Renal cortex interstitium (tissue), 15 donors: ENCODE measurements at places on chromosomes 3 and 15. TPM values are rescaled to one million over a fixed set of nuclear protein-coding genes. Genes with fewer than 3 reads are reported as not detected.

- no peak for DNase-seq
Observed at GRCh38 chr3:187497052-187497451, 128.9 kb downstream of the RTP4 start.

DNA sequence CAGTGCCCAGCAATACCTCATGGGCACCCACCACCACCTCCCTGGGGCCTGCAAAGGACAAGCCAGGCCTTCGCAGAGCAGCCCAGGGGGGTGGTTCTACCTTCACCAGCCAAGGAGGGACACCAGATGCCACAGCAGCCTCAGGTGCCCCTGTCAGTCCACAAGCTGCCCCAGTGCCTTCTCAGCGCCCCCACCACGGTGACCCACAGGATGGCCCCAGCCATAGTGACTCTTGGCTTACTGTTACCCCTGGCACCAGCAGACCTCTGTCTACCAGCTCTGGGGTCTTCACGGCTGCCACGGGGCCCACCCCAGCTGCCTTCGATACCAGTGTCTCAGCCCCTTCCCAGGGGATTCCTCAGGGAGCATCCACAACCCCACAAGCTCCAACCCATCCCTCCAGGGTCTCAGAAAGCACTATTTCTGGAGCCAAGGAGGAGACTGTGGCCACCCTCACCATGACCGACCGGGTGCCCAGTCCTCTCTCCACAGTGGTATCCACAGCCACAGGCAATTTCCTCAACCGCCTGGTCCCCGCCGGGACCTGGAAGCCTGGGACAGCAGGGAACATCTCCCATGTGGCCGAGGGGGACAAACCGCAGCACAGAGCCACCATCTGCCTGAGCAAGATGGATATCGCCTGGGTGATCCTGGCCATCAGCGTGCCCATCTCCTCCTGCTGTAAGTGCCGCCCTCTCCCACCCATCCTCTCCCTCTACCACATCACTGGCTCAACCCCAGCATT, 19.2 kb upstream of the BFSP2 start:
- DNase-seq = no peak

DNA sequence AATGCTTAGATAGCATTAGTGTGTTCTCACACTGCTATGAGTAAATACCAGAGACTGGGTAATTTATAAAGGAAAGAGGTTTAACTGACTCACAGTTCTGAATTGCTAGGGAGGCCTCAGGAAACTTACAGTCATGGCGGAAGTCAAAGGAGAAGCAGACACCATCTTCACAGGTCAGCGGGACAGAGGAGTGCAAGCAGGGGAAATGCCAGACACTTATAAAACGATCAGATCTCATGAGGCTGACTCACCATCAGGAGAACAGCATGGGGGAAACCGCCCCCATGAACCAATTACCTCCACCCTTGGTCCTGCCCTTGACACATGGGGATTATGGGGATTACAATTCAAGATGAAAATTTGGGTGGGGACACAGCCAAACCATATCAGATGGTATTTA, 381.5 kb upstream of the DPPA4 start:
- no peak for DNase-seq

Gene IFT122
- 62.5 TPM for polyA plus RNA-seq

DNA sequence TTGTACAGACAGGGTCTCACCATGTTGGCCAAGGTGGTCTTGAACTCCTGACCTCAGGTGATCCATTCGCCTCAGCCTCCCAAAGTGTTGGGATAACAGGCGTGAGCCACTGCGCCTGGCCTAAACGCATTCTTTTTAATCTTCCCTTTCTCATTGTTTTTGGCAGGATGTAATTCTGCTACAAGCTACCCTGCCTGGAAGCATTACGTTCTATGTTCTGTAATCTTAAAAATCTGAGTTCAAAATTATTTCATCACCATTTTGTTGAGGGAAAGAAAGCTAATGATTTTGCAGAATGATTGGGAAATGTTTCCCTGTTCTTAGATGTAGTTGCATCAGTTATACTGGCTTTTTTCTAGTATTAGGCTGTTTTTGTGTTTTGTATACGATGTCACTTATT, 71.5 kb downstream of the RGMA start:
- DNase-seq = no peak

DNA sequence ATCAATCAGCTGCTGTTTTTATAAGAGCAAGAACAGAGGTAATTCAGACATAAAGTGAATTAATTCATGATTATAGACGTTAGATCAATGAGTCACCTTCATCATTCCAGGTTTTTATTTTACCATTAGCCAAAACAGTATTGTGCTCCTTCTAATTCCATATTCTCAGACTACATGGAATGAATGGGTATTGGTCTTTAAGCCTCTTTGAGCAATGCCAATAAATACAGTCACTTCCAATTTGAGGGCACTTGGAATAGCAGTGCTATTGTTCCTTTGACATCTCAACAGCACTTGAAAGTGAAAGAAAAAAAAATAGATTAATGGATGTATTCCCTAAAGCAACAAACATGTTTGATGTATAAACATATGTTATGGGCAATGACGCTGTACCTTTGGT, 830.9 kb upstream of the CFAP20DC start:
- no peak for DNase-seq

DNA sequence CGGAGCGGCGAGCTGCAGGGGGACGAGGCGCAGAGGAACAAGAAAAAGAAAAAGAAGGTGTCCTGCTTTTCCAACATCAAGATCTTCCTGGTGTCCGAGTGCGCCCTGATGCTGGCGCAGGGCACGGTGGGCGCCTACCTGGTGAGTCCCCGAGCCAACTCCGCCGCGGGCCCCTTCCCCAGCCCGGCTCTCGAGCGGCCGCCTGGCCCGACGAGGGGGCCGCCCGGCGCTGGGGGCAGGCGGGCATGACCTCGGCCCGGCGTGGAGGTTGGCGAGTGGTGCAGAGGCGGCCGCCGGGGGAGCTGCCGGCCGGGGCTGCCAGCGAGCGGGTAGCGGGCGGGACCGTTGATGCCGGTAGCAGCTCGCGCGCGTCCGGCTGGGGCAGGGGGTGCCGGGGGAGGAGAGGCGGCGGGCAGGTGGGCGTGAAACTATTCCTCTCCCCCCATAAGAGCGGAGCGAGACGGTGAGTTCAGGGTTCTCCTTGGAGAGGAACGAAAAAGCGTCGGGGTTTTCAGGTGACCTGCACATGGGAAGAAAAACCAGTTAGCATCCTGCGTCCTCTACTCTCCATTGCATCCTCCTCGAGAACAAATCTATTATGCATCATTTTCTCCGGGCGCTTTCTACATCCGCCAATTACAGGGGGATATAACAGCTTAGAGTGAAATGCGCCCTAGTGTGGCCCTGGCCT, 585 bp downstream of the SLCO3A1 start:
- no peak for DNase-seq

DNA sequence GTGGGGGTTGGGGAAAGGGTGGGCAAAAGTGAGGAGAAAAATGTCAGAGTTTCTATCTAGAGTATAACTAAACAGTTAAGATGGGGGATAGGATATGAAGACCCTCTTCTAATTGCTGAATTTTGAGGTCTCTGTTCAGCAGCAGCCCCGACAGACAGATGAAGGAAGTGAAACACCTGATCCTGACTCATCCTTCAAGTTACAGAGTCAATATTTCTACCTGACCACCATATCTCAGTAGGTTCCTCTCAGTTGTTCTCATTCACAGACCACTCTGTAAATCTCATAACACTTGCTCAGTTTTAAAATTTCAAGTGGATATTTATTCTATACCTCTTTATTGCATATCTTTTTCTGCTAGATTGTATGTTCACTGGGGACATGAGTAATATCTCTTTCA, 69.5 kb downstream of the CCDC54 start:
- DNase-seq = no peak

DNA sequence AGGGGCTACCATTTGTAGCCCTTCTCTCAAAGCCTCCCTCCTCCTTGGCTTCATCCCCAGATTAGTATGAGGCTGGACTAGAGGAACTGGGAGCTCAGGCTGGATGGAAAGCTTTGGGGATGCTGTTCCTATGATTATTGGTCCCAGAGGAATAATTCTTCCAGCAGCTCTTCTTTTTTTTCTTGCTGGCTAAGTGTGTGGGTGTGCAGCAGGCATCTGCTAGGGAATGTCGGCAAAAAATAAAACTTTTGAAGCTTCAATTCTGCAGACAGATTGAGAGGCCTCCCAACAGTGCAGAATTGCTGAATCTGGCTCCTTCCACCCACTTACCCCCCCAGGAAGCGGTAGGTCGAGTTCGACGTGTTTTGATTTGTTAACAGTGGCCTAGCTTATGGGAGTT, 138.5 kb upstream of the ANKRD28 start:
- no peak for DNase-seq

Gene WNT7A
- 0.07 TPM for polyA plus RNA-seq

- DNase-seq = no peak
Observed at GRCh38 chr3:95750097-95750496, 1064.3 kb upstream of the EPHA6 start.

DNA sequence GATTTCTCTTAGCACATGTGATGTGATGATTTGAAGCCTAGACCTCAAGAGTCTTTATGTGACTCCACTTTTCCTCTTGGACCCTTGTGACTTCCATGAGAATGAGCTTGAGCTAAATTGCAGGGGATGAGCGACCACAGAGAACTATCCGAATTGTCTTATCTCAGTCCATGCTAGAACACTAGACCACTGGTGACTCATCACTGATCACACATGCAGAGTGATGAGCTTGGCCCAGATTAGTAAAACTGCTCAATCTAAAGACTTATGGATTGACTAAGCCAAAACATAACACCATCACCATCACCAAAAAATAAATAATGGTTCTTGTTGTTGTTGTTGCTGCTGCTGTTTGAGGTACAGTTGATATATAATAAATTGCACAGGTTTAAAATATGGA, 114.1 kb upstream of the CFAP20DC start:
- no peak for DNase-seq

Gene PAQR5
- polyA plus RNA-seq = 27.0 TPM

- DNase-seq = no peak
Observed at GRCh38 chr3:32284443-32285212, 46.1 kb downstream of the CMTM8 start.

DNA sequence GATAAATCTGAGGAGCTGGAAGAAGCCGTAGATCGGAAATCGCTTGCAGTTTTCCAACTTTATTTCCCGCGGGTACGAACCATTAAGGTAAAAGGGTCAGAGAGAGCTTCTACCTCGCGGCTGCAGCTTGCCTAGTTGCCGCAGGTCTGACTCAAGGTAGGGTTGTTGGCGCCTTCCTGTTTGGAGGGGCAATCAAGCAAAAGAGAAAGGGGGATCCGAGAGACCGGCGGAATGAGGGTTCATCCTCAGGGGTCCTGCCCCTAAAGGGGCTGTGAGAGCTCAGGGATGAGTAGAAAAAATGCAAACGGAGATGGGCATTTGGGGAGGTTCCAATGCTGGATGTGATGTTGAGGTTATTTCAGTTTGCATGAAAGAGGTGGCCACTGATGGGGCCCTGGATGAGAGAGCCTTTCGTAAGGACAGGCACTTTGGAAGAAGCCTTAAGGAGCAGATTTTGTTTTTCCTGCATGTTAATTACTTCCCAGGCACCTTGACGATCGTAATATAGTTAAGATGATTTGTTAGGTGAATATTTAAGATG, 265.4 kb downstream of the CGGBP1 start:
- no peak for DNase-seq

Gene DPPA2
- 0.93 TPM for polyA plus RNA-seq

DNA sequence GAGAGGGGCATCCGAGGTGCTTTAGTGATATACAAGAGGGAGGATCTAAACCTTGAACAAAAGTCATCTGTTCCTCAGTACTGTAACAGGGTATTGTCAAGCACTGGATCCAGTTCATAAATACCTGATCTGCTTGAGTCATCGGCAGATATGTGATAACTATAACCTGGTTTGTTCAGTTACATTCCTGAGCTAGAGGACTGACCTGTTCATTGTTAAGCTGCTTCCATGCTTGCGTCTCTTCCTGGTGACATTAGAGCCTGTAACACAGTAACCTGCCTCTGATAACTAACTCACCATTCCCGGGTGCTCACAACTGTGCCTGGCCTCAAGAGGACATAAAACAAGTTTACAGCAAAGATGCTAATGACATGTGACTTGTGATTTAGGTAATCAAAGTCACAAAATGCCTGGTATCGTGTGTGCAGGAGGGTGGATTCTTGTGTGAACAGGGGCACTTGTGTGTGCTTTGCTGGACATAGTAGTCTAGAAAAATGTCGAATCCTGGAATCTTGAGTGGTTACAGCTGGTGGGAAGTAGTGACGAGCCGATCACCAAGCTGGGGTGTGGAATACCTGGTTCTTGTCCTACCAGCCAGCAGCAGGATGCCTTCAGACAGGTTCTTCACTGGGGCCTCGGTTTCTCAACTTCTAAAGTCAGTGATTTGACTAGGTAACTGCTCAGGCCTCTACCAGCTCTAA, 30.9 kb upstream of the POLR2M start:
- DNase-seq = no peak

Gene PDZRN3
- 46.5 TPM for polyA plus RNA-seq

GRCh38 chr3:63609834-63610233, 42.6 kb upstream of the SNTN start:
- DNase-seq = no peak

DNA sequence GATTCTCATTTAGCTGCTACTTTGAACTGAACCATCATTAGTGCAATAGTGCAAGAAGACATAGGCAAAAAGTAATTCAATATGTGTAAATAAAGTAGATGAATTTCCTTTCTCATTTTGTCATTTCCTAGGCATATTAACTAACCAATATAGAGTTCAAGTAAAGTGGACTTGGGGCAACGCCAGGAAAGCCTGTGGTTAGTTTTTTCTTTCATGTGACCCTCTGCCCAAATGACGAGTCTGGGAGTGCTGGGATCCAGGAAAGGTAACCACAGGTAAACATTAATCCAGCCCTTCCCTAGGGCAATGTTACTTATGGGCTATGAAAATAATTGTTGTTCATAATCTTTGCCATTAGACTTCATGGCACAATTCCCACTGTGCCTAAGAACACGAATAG, 181.0 kb downstream of the VPS13C start:
- DNase-seq = no peak

GRCh38 chr3:8191406-8191805, 310.2 kb upstream of the LMCD1 start:
- no peak for DNase-seq

DNA sequence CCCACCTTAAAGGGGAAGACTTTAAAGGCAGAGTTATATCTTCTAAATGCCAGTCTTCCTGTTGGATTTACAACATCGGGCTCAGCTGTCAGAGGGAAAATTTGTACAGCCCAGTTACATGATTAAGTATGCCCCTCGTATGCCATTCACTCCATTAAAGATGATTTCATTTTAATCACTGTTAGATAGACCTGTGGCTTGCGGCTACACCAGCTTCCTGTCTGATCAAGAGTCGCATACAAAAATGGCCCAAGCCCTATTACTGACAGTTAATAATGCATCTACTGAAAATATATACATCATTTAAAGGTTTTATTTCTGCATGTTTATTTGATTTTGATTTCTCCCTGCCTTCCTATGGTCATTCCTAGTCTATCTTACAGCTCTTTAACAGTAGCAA, 7.1 kb downstream of the EIF4E3 start:
- no peak for DNase-seq

- DNase-seq = no peak
Observed at GRCh38 chr3:123159926-123160635, 41.7 kb upstream of the SEC22A start.
